ENCODE measurements at places on chromosomes 6 and 20. TPM values are rescaled to one million over a fixed set of nuclear protein-coding genes. Genes with fewer than 3 reads are reported as not detected.

DNA sequence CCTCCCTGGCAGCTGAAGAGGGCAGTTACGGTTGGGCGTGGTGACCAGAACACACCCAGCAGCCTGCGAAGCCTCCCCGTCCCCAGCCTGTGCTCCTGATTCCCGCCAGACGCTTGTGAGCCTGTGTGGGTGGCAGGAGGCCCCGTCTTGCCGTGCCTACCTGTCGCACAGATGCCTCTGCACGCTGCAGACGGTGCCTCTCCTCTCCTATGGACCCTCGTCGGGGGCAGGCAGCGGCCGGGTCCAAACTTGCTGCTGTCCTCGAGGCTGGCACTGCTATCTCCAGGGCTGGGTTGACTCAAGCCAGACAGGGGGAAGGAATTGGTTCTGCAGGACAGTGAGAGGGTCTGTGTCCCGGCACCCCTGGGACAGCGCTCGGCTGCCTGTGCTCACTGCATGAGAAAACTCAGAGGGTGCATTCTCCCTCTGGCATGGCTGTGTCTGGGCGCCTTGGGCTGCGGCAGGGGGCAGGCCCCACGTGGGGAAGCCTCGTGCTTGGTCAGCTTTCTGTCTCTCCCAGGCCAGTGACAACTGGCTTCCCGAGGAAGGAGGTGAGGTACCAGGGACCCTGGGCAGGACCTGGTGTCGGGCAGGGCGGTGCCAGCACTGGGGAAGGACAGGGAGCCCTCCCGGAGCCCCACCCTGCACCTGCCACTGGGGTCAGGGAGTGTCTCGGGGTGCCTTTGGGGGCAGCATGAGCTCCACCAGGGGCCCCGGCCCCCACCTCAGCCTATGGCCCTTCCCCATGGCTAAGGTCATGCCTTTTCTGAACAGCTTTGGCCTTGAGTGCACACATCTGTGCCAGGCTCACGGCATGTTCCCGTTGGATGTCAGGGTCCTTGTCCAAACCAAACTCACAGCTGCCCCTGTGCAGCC is 127.5 kb downstream of the TAF4 start:
- no peak for DNase-seq

DNA sequence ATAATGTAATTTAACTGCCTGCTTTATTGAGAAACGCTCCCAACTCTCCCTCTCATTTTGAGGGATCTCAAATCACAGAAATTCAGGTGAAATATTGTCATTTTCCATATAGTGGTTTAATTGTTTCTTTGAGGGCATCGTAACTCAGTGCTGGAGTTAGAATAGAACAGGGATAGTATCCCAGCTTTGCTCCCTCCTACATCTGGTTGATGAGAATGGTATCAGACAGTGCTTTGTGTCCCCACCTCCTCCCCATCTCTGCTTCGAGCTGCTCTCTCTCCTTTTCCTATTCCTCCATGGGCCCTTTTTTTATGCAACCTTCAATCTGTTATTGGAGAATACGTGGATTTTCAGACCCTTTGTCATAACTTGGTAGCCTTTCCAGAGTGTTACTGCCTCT is 41.2 kb upstream of the REV3L start:
- no peak for DNase-seq

GRCh38 chr6:47047479-47048407 is 5.6 kb upstream of the ADGRF1 start:
- peak; percentile 75 for DNase-seq

- DNase-seq = no peak
Observed at GRCh38 chr20:12838261-12838866, 170.4 kb upstream of the SPTLC3 start.

The EPHA7 gene
- polyA plus RNA-seq = 51.9 TPM

GRCh38 chr6:154991207-154991606 is 3.9 kb upstream of the TIAM2 start:
- DNase-seq = no peak
